ENCODE measurements at places on chromosomes 4 and X. TPM values are rescaled to one million over a fixed set of nuclear protein-coding genes. Genes with fewer than 3 reads are reported as not detected.

DNA sequence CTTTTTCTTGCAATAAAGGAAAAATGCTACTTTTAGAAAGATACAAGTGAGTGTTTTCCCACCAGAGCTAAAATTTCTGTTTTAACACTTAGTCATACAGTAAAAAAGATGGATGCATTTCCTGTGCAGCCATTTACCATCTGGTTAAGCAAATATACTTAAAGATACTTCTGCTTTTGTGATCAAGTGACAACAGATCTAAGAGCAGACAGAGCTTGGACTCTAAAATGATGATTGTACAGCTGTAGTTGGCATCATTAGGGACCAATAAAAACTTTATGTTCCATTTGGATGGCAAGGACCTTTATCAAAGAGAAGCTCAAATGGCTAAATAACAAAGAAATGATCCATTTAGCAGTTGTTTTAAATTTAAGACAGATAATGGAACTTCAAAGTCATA lies 270.8 kb downstream of the FSTL5 start:
- H3K27ac ChIP-seq: no peak overlapping the region
- H3K27me3 ChIP-seq: no peaks in the 10 kb centered on the region

DNA sequence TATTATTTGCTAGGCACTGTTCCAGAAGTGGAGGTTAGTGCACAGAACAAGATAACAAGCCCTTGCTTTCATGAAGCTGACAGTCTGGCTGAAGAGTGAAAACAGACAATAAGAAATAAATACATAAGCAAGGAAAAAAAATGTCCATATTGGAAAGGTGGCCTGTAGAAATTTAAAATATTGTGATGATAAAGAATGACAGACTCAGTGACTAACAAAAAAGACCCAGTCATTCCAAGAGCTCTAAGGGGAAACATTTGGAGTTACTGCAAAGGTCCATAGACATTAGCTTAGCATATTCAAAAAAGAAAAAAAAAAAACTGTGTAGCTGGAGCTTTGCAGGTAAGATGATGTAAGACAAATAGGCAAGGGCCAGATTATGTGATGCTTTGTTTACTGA lies 1.0 kb upstream of the ANTXR2 start:
- DNase-seq: no peak
- H3K27me3 ChIP-seq: no peaks in the 10 kb centered on the region
- H3K4me3 ChIP-seq: no peak overlapping the region
- no peak overlapping the region for H3K27ac ChIP-seq
- peaks cover 47% of the 10 kb centered on the region for H3K4me1 ChIP-seq

- no peak overlapping the region for H3K4me3 ChIP-seq
- H3K4me1 ChIP-seq: no peaks in the 10 kb centered on the region
- DNase-seq: no peak
- no peaks in the 10 kb centered on the region for H3K27me3 ChIP-seq
- H3K36me3 ChIP-seq: no peaks in the 10 kb centered on the region
Measured at GRCh38 chrX:82384401-82384800, 1123.7 kb upstream of the POU3F4 start.

DNA sequence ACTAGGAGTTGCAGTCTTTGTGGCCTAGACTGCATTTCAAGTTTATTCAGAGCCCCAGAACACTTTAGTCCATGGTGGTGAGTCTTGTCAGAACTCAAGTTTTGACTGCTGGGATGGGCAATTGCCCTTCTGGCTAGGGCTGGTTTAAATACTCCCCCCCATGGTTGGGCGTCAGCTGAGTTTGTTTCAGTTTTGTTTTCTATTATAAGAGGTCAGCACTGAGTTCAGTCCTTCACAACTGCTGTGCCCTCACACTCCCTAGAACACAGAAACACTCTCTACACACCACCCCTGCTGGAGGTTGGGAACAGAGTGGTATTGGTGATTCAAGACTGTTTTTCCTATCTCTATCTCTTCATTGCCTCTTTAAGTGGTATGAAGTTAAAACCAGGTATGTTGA lies 217.0 kb downstream of the GUCY2F start:
- H3K36me3 ChIP-seq: no peaks in the 10 kb centered on the region
- H3K27ac ChIP-seq: no peak overlapping the region
- DNase-seq: no peak
- no peaks in the 10 kb centered on the region for H3K4me1 ChIP-seq
- H3K4me3 ChIP-seq: no peak overlapping the region
- H3K27me3 ChIP-seq: peaks cover 4% of the 10 kb centered on the region

- no peaks in the 10 kb centered on the region for H3K4me1 ChIP-seq
- no peak overlapping the region for H3K27ac ChIP-seq
- H3K4me3 ChIP-seq: no peak overlapping the region
- H3K36me3 ChIP-seq: no peaks in the 10 kb centered on the region
- DNase-seq: no peak
- H3K27me3 ChIP-seq: no peaks in the 10 kb centered on the region
Measured at GRCh38 chrX:128436397-128437103, 384.3 kb upstream of the ACTRT1 start.

GRCh38 chr4:70778888-70779422 lies 57.2 kb downstream of the RUFY3 start:
- no peak for DNase-seq
- no peak overlapping the region for H3K27ac ChIP-seq
- H3K36me3 ChIP-seq: peaks cover 40% of the 10 kb centered on the region
- H3K4me3 ChIP-seq: no peak overlapping the region

GRCh38 chr4:683982-684622 lies 4.8 kb downstream of the SLC49A3 start:
- peaks cover 32% of the 10 kb centered on the region for H3K4me1 ChIP-seq
- H3K27ac ChIP-seq: no peak overlapping the region
- H3K36me3 ChIP-seq: no peaks in the 10 kb centered on the region
- no peak overlapping the region for H3K4me3 ChIP-seq

DNA sequence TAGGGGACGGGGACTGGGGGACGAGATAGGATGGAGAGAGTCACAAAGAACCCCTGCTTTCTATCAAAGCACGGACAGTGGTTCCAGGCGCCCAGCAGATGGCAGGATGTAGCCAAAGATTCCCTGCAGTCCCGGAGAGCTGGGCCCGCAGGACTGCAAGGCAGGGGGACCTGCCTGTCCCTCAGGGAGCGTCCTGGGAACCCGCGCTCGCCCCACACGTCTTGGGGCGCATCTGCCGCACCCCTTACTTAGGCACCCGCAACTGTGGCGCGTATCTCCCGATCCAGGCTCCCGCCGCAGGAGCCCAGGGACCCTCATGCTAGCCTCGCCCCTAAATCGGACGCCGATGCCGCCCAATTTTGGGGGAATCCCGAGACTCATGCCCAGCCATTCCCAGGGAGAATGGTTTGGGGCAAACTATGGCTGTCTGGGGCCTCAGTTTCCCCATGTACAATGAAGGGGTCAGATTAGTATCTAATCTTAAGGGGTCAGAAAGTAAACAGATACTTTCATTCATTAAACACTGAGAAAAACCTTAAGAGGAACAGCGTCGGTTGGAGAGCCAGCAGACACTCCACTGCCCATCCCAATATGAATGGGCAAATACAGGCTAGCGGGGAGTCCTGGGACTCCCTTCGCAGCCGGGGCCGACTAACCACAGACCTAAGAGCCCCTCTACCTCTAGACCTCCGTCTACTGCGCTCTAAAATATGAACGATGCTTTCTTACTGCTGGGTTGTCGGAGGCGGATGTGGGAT lies 581 bp upstream of the STK32B start:
- peak overlapping the region; percentile 70 for H3K4me3 ChIP-seq
- no peaks in the 10 kb centered on the region for H3K36me3 ChIP-seq
- H3K27me3 ChIP-seq: peaks cover 5% of the 10 kb centered on the region
- H3K27ac ChIP-seq: no peak overlapping the region
- DNase-seq: peak; percentile 98

DNA sequence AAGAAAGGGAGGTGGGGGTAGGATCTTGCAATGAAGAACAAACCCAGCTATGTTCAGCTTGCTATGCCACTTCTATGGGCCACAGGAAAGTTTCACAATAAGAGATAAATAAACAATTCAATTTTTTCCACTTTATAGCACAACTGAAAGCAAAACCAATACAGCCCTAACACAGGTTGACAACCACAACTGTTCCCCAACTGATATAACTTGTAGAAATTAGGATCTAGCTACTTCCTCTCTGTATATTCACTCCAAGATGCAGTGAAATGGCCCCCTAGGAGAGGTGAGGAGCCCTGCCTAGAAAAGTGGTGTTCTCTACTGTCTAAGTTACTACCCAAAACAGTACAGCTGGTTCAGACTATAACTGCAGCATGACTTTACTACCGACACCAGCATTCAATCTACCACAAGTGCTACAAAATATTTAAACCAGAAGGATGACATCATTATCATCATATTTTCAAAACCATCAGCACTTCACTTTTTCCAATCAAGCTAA lies 77.0 kb downstream of the FBXW7 start:
- H3K36me3 ChIP-seq: no peaks in the 10 kb centered on the region
- no peak overlapping the region for H3K27ac ChIP-seq
- no peaks in the 10 kb centered on the region for H3K27me3 ChIP-seq
- no peak overlapping the region for H3K4me3 ChIP-seq
- H3K4me1 ChIP-seq: peaks cover 9% of the 10 kb centered on the region

DNA sequence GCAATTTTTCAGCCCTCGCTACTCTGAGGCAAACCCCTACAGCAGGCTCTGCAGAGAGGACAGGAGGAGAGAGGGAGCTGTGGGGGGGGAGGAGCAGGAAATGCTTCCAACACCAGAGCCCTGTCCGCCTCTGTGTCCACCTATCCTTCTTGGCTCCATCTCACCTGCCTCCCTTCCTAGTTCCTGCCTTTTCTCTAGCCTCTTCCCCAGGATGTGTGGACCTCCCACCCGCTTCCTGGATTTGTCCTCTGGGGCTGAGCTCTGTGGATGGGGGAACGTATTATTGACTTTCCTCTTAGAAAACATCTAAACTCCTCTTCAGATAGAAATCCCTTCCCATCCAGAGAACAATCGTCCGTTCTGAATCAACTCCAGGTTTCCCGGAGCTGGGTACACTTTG lies 14.4 kb downstream of the ASMT start:
- H3K4me1 ChIP-seq: no peaks in the 10 kb centered on the region
- no peak overlapping the region for H3K27ac ChIP-seq
- no peak overlapping the region for H3K4me3 ChIP-seq
- DNase-seq: no peak

DNA sequence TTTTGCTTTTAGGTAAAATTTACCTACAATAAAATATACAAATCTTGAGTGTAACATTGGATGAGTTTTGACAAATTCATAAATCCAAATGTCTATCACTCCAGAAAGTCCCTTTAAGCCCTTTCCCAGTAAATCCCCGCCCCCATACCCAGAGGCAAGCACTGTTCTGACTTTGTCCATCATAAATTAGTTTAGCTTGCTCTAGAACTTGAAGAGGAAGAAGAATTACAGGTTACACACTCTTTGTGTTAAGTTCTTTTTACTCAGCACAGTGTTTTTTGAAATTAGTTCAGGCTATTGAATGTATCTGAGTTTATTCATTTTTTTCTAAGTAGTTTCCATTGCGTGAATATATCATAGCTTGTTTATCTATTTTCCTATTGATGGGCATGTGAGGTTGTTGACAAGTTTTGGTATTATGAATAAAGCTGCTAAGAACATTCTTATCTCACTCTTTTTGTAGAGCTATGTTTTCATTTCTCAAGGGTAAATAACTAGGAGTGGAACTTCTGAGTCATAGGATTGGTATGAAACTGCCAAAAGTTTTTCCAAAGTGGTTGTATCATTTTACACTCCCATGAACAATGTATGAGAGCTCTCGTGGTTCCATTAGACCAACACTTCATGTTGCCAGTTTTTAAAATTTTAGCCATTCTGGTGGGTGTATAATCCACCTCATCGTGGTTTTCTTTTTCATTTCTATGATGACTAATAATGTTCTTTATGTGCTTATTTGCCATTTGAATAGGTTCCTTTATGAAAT lies 22.4 kb upstream of the HPSE start:
- H3K4me3 ChIP-seq: no peak overlapping the region
- no peaks in the 10 kb centered on the region for H3K36me3 ChIP-seq
- H3K27me3 ChIP-seq: no peaks in the 10 kb centered on the region
- peaks cover 22% of the 10 kb centered on the region for H3K4me1 ChIP-seq
- peak; percentile 63 for DNase-seq
- peak overlapping the region; percentile 85 for H3K27ac ChIP-seq

- H3K27ac ChIP-seq: no peak overlapping the region
- peaks cover 12% of the 10 kb centered on the region for H3K4me1 ChIP-seq
- H3K36me3 ChIP-seq: no peaks in the 10 kb centered on the region
Measured at GRCh38 chr4:127209580-127210095, 423.1 kb upstream of the INTU start.

GRCh38 chr4:83110970-83111750 lies 3.4 kb downstream of the PLAC8 start:
- H3K27ac ChIP-seq: no peak overlapping the region
- H3K4me3 ChIP-seq: no peak overlapping the region
- peaks cover 17% of the 10 kb centered on the region for H3K4me1 ChIP-seq
- H3K27me3 ChIP-seq: peaks cover 3% of the 10 kb centered on the region
- DNase-seq: no peak

DNA sequence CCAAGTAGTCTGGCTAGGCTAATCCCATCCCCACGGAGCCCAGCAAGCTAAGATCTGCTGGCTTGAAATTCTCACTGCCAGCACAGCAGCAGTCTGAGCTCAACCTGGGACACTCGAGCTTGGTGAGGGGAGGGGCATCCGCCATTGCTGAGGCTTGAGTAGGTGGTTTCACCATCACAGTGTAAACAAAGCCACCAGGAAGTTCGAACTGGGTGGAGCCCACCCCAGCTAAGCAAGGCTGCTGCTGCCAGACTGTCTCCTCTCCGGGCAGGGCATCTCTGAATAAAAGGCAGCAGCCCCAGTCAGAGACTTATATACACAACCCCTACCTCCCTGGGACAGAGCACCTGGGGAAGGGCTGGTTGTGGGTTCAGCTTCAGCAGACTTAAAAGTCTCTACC lies 639.6 kb downstream of the IQCM start:
- H3K36me3 ChIP-seq: no peaks in the 10 kb centered on the region
- no peak for DNase-seq
- no peak overlapping the region for H3K4me3 ChIP-seq
- H3K27ac ChIP-seq: no peak overlapping the region
- no peaks in the 10 kb centered on the region for H3K4me1 ChIP-seq

- no peak overlapping the region for H3K27ac ChIP-seq
- H3K4me3 ChIP-seq: no peak overlapping the region
- no peaks in the 10 kb centered on the region for H3K36me3 ChIP-seq
Measured at GRCh38 chr4:127055357-127055756, 577.4 kb upstream of the INTU start.

- H3K36me3 ChIP-seq: no peaks in the 10 kb centered on the region
- no peak overlapping the region for H3K27ac ChIP-seq
- no peak for DNase-seq
- H3K4me1 ChIP-seq: no peaks in the 10 kb centered on the region
- H3K27me3 ChIP-seq: no peaks in the 10 kb centered on the region
Measured at GRCh38 chrX:97308171-97308570, 424.5 kb downstream of the RPA4 start.

C4orf17 gene
- total RNA-seq: not detected

ZAR1 gene
- total RNA-seq: not detected

KDR gene
- total RNA-seq: not detected

AFF2 gene
- total RNA-seq: 10.0 TPM

UTP14A gene
- 20.9 TPM for total RNA-seq

NOX1 gene
- total RNA-seq: not detected

PF4V1 gene
- total RNA-seq: not detected

TMEM156 gene
- not detected for total RNA-seq

NAP1L3 gene
- total RNA-seq: 14.1 TPM

RASSF6 gene
- not detected for total RNA-seq
